ENCODE measurements at places on chromosomes 4 and X. TPM values are rescaled to one million over a fixed set of nuclear protein-coding genes. Genes with fewer than 3 reads are reported as not detected.

The ZAR1 gene
- total RNA-seq, result not detected

The GLRA2 gene
- total RNA-seq, result not detected

The NOP14 gene
- 22.2 TPM for total RNA-seq

The SERTM2 gene
- total RNA-seq, result not detected

The ARFIP1 gene
- total RNA-seq, result 30.9 TPM

The MAGED4 gene
- 119 TPM for total RNA-seq

The SPOCK3 gene
- total RNA-seq, result not detected

The RASL11B gene
- total RNA-seq, result 8.1 TPM

The SYN1 gene
- 3.7 TPM for total RNA-seq

The FAM47C gene
- total RNA-seq, result not detected

The MGST2 gene
- 36.0 TPM for total RNA-seq

The BBS12 gene
- total RNA-seq, result 3.3 TPM

- H3K27ac ChIP-seq, result no peak overlapping the region
- no peak for DNase-seq
- H3K4me3 ChIP-seq, result no peak overlapping the region
- H3K4me1 ChIP-seq, result peaks cover 29% of the 10 kb centered on the region
- H3K27me3 ChIP-seq, result peaks cover 5% of the 10 kb centered on the region
Measured at GRCh38 chr4:8188743-8189550, 10.1 kb upstream of the SH3TC1 start.

- H3K4me3 ChIP-seq, result no peak overlapping the region
- no peaks in the 10 kb centered on the region for H3K36me3 ChIP-seq
- peaks cover 7% of the 10 kb centered on the region for H3K4me1 ChIP-seq
- no peaks in the 10 kb centered on the region for H3K27me3 ChIP-seq
- no peak overlapping the region for H3K27ac ChIP-seq
Measured at GRCh38 chrX:120647127-120647526, 17.3 kb upstream of the C1GALT1C1 start.

DNA sequence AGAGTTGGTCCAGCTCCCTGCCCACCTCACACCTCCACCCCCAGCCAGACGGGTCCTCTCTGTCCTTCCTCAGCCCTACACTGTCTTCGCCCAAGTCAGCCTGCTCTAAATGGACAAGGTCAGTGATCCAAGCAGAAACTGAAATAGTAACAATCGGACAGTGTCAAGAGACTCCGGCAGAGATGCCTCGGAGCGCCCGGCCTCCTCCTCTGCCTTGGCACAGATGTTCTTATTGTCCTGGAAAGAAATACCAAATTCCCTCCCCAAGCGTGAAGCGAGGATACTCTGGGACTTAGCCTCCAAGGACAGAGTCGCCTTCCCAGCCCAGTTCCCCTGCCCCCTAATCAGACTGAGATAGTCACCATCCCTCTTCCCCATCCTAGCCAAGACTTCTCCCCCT is 28.5 kb downstream of the UTP14A start:
- H3K27me3 ChIP-seq, result peaks cover 13% of the 10 kb centered on the region
- H3K27ac ChIP-seq, result no peak overlapping the region
- H3K4me3 ChIP-seq, result no peak overlapping the region
- peaks cover 6% of the 10 kb centered on the region for H3K4me1 ChIP-seq
- DNase-seq, result no peak
- H3K36me3 ChIP-seq, result no peaks in the 10 kb centered on the region

DNA sequence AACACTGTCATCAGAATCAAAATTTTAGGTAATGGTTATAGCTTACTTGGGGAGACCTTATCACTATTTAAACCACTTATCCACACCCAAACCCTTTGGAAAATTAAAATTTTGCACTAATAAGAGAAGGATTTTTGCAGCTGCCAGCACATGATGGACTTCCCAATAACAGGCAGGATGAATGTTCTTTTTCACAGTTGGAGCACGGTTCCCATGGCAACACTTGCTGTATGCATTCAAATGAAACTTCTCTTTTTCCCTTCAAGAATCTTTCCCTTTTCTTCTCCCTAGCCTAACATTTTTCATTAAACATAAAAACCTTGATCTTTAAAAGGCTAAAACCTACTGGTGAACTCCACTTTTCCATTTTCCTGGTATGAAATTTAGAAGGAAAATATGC is 768.2 kb downstream of the KCTD8 start:
- H3K4me3 ChIP-seq, result no peak overlapping the region
- H3K36me3 ChIP-seq, result no peaks in the 10 kb centered on the region
- no peak overlapping the region for H3K27ac ChIP-seq
- H3K4me1 ChIP-seq, result no peaks in the 10 kb centered on the region
- no peaks in the 10 kb centered on the region for H3K27me3 ChIP-seq
- no peak for DNase-seq

DNA sequence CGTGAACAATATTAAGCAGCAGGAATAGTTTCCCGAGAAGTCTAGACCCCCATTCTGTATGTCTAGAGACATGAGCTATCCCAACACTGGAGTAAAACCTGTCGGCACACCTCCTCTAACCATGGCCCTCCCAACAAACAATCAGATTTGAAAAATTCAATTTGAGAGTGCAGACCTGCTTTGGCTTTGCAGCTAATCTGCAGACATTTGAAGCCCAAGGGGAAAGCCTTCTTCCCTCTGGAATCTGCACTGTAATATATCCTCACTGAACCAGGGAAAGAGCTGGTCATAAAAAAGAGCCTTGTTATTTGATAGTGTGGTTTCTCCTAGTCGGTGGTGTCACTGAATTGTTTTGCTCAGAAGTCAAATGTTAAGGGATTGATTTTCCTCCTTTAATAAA is 44.6 kb upstream of the KLHL34 start:
- H3K27me3 ChIP-seq, result no peaks in the 10 kb centered on the region
- H3K36me3 ChIP-seq, result no peaks in the 10 kb centered on the region
- no peak overlapping the region for H3K4me3 ChIP-seq
- no peak for DNase-seq

GRCh38 chr4:44157611-44158277 is 290.9 kb downstream of the KCTD8 start:
- peaks cover 10% of the 10 kb centered on the region for H3K4me1 ChIP-seq
- H3K27ac ChIP-seq, result no peak overlapping the region
- H3K27me3 ChIP-seq, result peaks cover 5% of the 10 kb centered on the region
- H3K4me3 ChIP-seq, result no peak overlapping the region

DNA sequence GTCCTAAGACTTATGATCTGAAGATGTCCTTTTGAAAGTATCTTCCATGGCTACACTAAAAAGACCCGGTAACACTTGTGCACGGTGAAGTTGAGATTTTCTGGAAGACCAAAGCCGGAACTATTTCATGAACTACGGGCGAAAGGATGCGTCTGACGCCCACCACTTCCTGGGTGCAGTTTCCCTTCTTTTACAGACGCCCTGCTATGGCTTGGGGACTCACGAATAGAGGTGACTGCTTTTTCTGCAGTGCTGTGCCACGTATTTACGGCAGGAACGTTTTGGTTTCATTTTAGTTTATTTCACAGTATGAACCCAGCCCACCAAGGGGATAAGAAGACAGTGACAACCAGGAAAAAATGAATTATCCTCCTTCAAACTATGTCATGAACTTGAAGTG is 180.4 kb downstream of the AFAP1 start:
- H3K36me3 ChIP-seq, result peaks cover 18% of the 10 kb centered on the region
- H3K27me3 ChIP-seq, result no peaks in the 10 kb centered on the region
- H3K4me1 ChIP-seq, result peaks cover 6% of the 10 kb centered on the region
- DNase-seq, result no peak
- no peak overlapping the region for H3K4me3 ChIP-seq

DNA sequence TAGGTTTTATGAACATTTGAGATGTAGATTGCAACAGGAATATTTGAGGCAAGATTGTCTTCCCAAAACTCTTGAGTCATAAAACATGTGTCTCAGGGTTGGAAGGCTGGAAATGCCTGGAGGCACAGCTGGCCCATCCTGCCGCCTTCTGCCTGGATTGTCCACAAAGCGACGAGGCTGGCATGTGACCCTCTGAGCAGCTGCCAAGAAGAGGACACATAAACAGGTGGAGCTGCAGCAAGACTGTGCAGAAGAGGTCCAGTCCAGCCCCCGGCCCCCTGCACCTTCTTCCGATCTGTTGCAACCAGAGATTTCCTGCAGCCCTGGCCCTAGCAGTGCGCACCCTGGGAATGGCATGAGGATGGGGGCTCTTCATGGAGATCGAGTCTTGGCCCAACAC is 101.9 kb upstream of the BCOR start:
- no peaks in the 10 kb centered on the region for H3K4me1 ChIP-seq
- no peaks in the 10 kb centered on the region for H3K36me3 ChIP-seq
- peak; percentile 68 for DNase-seq
- no peak overlapping the region for H3K4me3 ChIP-seq

DNA sequence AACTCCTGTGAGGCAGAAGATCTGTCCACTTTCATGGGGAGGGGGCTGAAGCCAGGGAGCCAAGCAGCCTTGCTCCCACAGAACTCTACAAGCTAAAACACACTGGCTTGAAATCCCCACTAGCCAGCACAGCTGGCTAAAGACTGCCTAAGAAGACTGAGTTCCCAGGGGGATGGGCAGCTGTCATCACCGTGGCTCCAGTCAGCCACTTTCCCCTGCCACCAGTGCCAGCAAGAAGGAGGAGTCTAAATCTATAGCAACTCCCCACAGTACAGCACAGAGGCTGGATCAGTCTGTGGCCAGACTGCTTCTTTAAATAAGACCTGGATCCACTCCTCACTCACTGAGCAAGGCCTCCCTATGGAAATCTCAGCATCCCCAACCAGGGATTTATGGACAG is 308.6 kb downstream of the FAM47B start:
- H3K27ac ChIP-seq, result no peak overlapping the region
- DNase-seq, result no peak
- no peaks in the 10 kb centered on the region for H3K4me1 ChIP-seq
- H3K36me3 ChIP-seq, result no peaks in the 10 kb centered on the region
- peaks cover 5% of the 10 kb centered on the region for H3K27me3 ChIP-seq

GRCh38 chr4:118344801-118345200 is 8.0 kb downstream of the PRSS12 start:
- H3K27ac ChIP-seq, result no peak overlapping the region
- H3K4me1 ChIP-seq, result peaks cover 27% of the 10 kb centered on the region
- DNase-seq, result no peak
- H3K4me3 ChIP-seq, result no peak overlapping the region
- H3K36me3 ChIP-seq, result no peaks in the 10 kb centered on the region
- H3K27me3 ChIP-seq, result no peaks in the 10 kb centered on the region

GRCh38 chr4:53543561-53543960 is 47.7 kb downstream of the LNX1 start:
- H3K4me1 ChIP-seq, result peaks cover 71% of the 10 kb centered on the region
- no peak for DNase-seq
- no peaks in the 10 kb centered on the region for H3K27me3 ChIP-seq
- no peak overlapping the region for H3K27ac ChIP-seq
- H3K36me3 ChIP-seq, result no peaks in the 10 kb centered on the region

- no peak for DNase-seq
- H3K36me3 ChIP-seq, result no peaks in the 10 kb centered on the region
- no peaks in the 10 kb centered on the region for H3K4me1 ChIP-seq
- no peak overlapping the region for H3K4me3 ChIP-seq
- H3K27me3 ChIP-seq, result no peaks in the 10 kb centered on the region
Measured at GRCh38 chr4:82508806-82509428, 52.9 kb downstream of the TMEM150C start.

DNA sequence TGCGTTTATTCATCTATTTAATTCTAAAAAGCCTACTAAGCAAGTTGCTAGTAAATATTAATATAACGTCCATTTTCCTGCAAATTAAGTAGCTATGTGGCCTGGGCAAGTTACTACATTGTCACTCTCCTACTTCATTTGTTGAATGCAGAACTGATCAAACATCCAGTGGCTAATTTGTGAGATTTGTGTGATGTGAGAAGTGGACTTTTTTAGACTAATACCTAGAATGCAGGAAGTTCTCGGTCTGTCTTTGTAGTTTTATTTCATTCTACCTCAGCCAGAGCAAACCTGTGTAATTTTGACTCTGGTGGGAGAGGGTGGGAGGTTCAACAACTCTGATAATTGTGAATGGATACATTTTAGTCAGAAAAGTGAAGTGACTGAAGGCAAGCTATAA is 840 bp downstream of the GUF1 start:
- DNase-seq, result no peak
- H3K4me3 ChIP-seq, result peak overlapping the region; percentile 89
- peaks cover 27% of the 10 kb centered on the region for H3K4me1 ChIP-seq
- H3K36me3 ChIP-seq, result peaks cover 2% of the 10 kb centered on the region
- H3K27ac ChIP-seq, result peak overlapping the region; percentile 96

GRCh38 chrX:84322083-84322827 is 134.3 kb upstream of the RPS6KA6 start:
- H3K27ac ChIP-seq, result no peak overlapping the region
- no peak overlapping the region for H3K4me3 ChIP-seq
- no peaks in the 10 kb centered on the region for H3K27me3 ChIP-seq

DNA sequence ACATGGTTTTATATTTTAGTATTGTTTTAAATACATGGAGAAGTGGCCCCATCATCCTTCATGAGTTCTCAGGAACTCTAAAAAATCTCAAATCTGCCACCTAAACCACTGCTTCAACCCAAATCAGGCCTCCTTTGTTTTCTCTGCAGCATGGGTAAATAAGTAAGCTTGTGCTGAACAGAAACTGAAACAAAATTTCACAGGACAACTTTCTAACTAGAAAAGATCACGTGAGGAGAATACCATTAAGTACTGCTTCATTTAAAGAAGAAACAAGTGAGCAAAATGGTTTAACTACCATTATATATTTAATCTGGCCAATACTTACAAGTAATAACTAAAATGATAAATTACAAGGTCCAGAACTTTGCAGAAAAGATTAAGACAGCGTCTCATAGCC is 2.5 kb downstream of the ARAP2 start:
- no peak overlapping the region for H3K27ac ChIP-seq
- H3K36me3 ChIP-seq, result no peaks in the 10 kb centered on the region
- DNase-seq, result no peak
- H3K4me3 ChIP-seq, result no peak overlapping the region

DNA sequence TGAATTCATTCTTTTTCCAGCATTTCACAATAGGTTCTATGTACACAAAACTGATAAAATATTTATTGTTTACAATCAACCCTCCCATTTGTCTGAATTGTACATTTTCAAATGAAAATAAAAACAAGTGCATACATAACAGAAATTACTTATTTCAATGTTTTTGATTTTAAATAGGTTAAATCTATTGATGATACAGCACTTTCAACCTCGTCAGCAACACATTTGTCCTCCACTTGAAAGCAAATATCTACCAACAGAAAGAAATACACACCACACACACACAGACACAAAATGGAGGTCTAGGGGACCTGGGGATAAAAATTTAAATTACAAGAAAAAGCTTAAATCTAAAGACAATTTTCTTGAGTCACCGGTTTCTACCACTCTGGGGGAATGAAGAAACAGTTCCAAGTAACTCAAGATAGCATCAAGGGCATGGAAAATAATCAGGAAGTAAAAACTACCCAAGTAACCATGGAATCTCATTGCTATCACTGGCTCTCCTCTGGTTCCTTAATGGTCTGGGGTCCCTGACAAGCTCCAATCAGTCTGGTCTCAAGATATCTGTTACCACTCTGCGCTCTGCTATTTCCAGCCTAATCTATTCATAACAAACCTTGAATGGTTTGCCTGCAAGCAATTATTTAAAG is 27.6 kb downstream of the ANKRD17 start:
- H3K36me3 ChIP-seq, result peaks cover 11% of the 10 kb centered on the region
- H3K27ac ChIP-seq, result peak overlapping the region; percentile 23
- H3K4me1 ChIP-seq, result no peaks in the 10 kb centered on the region
- H3K27me3 ChIP-seq, result no peaks in the 10 kb centered on the region
